ENCODE measurements at places on chromosomes 5 and 9.

GRCh38 chr9:20732118-20732517, 48.1 kb downstream of the FOCAD start:
- DNase-seq: no peak

DNA sequence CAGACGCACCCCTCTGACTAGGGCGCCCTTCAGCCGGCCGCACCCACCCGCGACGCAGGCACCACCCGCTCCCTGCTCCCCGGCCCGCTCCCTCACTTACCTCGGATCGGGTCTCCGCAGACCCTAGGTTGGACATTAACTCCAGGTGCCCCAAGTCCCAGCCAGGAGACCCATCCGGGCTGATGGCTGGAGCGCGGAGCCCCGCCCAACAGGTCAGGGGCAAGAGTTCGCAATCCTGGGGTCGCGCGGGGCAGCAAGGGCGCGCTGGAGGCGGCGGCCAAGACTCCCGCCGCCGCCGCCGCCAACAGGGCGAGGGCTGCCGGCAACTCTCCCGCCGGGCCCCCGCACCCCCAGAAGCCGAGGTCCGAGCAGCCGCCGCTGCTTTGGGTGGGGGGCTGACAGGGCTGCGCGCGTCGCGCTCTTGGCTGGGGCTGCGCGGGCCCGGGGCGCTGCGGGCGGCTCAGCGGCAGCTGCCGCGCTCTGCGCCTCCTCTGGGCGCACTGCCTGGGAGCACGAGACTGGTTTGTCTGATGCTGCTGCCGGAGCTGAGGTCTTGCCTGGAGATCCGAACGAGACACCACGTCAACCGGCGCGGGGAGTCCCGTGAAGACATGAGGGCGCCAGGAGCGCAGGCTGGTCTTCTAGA, at the start of gene GDNF:
Gene GDNF, minus strand, starts transcription at position 635 of the 646 bp plus-strand sequence. CDS start 5,245 bp downstream, outside the sequence.
- DNase-seq: no peak

- DNase-seq: no peak
Measured at GRCh38 chr5:96117771-96118651, 156.4 kb upstream of the ELL2 start.

DNA sequence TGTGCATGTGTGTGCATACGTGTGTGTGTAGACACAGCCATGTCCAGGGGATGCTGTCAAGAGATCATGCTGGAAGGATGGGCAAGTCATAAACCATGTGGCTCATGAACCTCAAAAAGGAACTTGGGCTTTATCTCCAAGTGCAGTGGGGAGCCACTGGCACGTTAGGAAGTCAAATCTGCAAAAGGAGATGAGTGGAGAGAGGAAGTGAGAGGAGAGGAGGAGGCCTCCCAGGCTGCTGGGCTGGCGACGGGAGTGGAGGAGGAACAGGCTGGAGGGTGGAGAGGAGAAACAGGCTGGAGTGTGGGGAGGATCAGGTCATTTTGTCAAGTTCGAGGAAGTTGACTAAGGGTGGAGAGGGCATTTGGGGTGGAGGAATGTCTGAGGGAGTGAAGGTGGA, 29.2 kb upstream of the TIFAB start:
- peak; percentile 62 for DNase-seq

GRCh38 chr5:116883875-116884274, 309.3 kb upstream of the SEMA6A start:
- DNase-seq: no peak

- no peak for DNase-seq
Measured at GRCh38 chr5:1884678-1885403, 2.1 kb upstream of the IRX4 start.

DNA sequence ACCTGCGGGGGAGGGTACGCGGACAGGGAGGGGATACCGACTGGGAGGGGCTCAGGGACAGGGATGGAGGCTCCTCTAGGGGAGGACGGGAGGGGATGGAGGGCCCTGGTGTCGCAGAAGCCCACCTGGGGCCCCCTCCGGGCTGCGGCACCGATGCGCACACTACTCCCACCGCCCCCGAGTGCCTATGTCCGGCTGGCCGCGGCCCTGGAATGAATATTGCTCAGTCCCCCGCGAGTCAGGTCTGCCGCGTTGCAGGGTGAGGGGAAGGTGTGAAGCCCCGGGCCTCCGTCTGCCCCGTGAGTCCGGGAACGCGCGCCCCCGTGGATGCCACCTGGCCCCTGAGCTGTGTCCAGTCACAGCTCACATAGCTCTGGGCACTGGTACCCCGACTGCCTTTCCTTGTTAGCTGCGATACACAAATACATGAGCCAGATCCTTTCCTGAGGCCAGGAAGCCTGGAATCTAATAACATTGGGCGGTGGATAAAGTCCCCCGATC, 44.5 kb upstream of the PRSS3 start:
- DNase-seq: no peak

DNA sequence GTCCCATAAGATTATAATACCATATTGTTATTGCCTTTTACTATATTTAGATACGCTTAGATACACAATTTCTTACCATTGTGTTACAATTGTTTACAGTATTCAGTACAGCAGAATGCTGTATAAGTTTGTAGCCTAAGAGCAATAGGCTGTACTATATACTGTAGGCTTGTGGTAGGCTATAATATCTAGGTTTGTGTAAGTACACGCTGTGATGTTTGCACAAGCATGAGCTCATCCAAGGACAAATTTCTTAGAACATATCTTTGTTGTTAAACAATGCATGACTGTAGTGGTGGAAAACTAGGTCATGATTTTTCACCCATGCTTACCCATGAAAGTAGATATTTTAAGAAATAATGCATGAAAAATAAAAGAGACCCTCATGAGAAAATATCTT, 509.4 kb upstream of the CDH18 start:
- DNase-seq: no peak

- DNase-seq: no peak
Measured at GRCh38 chr9:115121181-115121580, 3.2 kb upstream of the TNC start.

DNA sequence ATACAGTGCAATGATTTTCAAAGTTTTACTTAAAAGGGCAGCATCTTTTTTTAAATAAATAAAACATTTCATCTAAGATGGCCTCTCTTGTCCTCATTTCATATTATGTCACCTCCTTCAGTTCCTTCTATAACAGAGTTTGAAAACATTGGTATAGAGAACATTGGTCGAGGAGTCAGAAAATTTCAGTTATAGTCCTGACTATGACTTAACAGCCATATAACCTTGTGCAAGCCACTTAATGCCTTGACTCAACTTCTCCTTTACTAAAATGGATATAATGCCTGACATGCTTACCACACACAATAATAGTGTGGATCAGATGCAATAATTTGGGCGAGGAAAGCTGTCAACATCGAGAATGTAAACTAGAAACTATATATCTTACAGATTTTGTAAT, 22.6 kb downstream of the SSBP2 start:
- DNase-seq: no peak

Measured in SIG-M5 (cell line).